ENCODE measurements at places on chromosomes 5 and 9. TPM values are rescaled to one million over a fixed set of nuclear protein-coding genes. Genes with fewer than 3 reads are reported as not detected.

Gene PCDHB9
- 0.57 TPM for total RNA-seq

- H3K4me1 ChIP-seq, result peaks cover 29% of the 10 kb centered on the region
- H3K27me3 ChIP-seq, result no peaks in the 10 kb centered on the region
- H3K27ac ChIP-seq, result peak overlapping the region; percentile 56
- no peak overlapping the region for H3K4me3 ChIP-seq
- no peaks in the 10 kb centered on the region for H3K36me3 ChIP-seq
- no peak for DNase-seq
Observed at GRCh38 chr5:14676320-14676719, 11.8 kb downstream of the OTULIN start.

DNA sequence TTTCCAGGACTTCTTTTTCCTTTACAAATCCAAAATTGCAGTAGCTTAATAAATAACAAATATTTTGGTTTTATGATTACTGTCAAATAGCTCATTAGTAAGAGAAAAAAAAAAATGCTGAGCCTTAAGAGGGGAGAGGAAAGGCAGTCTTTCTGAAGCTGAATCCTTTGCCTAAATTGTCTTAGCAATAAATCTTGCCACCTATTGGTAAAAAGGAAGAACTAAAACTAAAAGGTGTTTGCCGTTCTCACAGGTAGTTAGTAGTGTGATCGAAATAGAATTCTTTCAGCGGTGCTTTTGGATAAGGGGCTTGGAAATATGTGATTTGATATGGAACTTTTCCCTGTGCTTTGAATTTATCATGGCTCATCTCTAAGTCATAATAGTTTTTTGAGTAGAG is 31.2 kb downstream of the PIK3R1 start:
- no peaks in the 10 kb centered on the region for H3K36me3 ChIP-seq
- H3K27ac ChIP-seq, result no peak overlapping the region
- H3K4me1 ChIP-seq, result peaks cover 99% of the 10 kb centered on the region
- no peak for DNase-seq
- H3K27me3 ChIP-seq, result no peaks in the 10 kb centered on the region

DNA sequence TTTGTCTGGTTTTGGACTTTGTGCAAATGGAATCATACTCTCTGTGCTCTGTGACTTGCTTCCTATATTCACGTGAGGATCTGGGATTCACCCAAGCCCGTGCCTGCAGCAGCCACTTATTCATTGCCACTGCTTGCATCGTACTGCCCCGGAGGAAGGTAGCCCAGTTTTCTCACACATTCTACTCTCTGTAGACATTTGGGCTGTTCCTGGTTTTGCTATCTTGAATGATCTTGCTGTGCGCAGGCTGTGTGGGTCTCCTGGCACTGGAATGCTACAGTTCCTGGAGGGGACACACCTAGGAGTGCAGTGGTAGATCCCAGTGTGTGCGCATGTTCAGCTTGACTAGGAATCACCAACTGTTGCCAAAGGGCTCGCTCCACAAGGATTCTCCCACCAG is 99.2 kb upstream of the BOD1 start:
- no peak overlapping the region for H3K4me3 ChIP-seq
- no peaks in the 10 kb centered on the region for H3K4me1 ChIP-seq
- H3K27ac ChIP-seq, result no peak overlapping the region
- DNase-seq, result no peak

GRCh38 chr9:94976077-94976476 is 249.6 kb downstream of the AOPEP start:
- DNase-seq, result no peak
- H3K4me1 ChIP-seq, result peaks cover 13% of the 10 kb centered on the region
- H3K27me3 ChIP-seq, result no peaks in the 10 kb centered on the region
- H3K4me3 ChIP-seq, result no peak overlapping the region
- no peak overlapping the region for H3K27ac ChIP-seq

DNA sequence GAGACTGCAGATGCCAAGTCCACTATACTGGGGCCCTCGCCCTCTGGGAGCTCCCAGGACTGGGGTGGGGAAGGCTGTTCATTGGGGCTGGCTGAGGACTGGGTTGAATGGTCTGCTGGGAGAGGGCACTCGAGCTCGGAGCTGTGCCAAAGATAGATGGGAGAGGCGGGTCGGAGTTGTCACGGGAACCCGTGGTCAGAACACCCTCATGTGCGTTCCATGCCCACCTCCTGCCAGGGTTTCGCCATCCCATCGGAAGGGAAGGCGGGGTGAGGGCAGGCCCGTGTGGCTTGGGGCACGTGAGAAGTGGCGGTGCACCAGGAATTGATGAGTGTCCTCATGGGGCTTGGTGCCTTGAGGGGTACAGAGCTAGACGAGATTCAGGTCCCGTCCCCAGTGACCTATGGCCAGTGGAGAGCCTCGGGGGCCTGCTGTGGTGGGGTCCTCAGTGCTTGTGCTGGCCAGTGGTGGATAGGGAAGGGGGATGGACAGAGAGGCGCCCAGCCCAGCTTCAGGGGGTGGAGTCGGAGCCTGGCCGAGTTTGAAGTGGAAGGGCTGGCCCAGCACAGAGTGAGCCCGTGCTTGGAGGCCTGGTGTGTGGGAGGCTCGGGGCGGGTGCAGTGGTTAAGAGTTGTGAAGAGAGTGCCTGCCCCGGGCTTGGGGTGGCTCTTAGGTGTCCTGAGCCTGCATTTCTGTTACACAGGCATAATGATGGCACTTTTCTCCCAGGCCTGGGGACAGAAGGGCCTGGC is 4.3 kb downstream of the CACFD1 start:
- H3K36me3 ChIP-seq, result no peaks in the 10 kb centered on the region
- H3K27me3 ChIP-seq, result no peaks in the 10 kb centered on the region
- H3K4me1 ChIP-seq, result peaks cover 3% of the 10 kb centered on the region
- no peak for DNase-seq

DNA sequence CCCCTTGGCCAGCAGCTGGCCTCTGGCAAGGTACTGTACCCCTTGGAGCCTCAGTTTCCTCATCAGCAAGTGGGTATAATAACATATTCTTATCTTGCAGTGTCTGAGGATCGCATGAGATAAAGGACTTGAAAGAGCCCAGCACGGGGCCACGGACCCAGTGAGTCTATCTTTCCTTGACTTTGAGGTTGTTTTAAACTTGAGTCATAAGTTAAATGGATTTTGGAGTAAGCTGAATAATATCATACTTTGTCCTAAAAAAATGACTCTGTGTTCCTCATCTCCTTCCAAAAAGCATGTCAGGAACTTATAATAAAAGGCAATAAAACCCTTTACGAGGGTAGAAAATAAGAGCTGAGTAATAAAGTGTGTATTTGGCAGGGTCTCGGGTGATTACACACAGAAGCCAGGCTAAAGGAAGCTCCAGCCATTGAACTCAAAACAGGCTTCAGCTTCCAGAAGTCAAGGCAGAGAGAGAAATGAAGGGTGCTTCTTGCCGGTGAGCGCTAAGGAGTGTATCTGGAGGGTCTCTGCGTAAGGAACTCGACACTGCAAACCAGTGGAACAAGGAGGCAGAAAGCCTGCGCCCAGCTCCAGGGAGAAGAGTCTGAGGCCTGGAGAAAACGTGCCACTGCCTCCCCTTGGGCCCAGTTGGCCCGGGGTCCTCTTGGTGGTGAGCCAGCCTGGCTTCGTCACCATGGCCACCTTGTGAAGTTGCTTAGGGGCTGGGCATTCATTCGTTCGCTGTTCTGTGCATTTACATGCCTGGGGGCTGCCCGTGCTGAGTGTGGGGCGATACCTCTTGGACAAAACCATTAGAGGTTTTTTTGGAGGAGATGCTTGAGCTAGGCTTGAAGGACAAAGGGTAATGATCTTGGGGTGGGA is 72.4 kb upstream of the PHYKPL start:
- no peaks in the 10 kb centered on the region for H3K36me3 ChIP-seq
- no peak overlapping the region for H3K27ac ChIP-seq
- H3K4me1 ChIP-seq, result no peaks in the 10 kb centered on the region
- no peaks in the 10 kb centered on the region for H3K27me3 ChIP-seq
- no peak for DNase-seq
- H3K4me3 ChIP-seq, result no peak overlapping the region

All from esophagus squamous epithelium (tissue), 5 donors.